ENCODE measurements at places on chromosomes 7 and 10.
A peak's percentile ranks its signal among the peaks of the same experiment; 100 is the strongest.

- no peak for DNase-seq
Measured at GRCh38 chr7:17685141-17685540, 255.2 kb downstream of the SNX13 start.

DNA sequence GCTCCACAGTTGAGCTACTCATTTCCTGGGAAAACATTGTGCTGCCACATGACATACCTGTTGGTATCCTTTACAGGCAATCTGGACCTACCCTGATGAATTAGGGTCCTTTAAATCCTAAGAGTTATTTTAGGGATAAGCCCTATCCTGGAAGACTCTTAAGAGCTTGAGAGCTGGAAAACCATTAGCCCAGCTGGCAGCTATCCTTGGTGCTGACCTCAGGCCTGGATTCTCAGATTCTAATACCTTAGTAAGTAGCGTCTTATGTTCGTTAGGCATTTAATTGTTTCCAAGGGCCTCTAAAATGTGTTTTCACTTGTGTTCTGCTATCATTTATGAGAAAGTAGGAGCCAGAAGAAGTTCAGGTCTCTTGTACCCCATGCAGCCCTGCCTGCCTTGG lies 93.0 kb upstream of the SORCS3 start:
- peak; percentile 5 for DNase-seq

- DNase-seq = no peak
Measured at GRCh38 chr10:132962623-132963429, 20.5 kb upstream of the CFAP46 start.

GRCh38 chr10:12795315-12796110 lies 206.0 kb downstream of the CCDC3 start:
- DNase-seq = no peak

DNA sequence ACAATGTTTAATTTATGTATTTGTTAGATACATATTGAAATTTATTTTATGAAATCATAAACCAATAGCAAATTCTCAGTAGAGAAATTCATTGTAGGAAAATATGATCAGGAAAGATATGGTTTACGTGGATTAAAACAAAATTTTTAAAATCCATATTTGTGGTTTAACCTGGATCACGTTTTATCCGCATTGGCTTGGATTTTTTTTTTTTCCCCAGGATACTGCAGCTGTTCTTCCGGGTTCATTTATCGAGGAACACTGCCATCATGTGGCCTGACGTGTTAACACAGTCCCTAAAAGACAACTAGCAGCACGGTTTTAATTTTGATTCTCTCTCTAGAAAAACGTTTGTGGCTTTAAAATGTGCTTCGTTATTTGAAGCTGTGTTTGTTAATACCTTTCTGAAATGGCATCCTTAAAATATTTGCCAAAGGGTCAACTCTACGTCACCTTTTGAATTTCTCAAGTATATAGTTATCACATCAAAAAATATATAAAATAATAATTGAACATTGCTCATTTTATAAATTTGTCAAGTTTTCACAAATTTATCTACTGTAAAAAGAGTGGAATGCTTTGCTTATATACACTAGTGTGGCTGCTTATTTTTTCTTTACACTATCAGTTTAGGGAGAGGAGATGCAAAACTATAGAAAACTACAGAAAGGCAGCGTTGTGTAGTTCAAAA lies 8.7 kb upstream of the ASB4 start:
- peak; percentile 75 for DNase-seq

Measured in left renal cortex interstitium (tissue), 4 donors.